ENCODE measurements at places on chromosomes 7 and 10.

DNA sequence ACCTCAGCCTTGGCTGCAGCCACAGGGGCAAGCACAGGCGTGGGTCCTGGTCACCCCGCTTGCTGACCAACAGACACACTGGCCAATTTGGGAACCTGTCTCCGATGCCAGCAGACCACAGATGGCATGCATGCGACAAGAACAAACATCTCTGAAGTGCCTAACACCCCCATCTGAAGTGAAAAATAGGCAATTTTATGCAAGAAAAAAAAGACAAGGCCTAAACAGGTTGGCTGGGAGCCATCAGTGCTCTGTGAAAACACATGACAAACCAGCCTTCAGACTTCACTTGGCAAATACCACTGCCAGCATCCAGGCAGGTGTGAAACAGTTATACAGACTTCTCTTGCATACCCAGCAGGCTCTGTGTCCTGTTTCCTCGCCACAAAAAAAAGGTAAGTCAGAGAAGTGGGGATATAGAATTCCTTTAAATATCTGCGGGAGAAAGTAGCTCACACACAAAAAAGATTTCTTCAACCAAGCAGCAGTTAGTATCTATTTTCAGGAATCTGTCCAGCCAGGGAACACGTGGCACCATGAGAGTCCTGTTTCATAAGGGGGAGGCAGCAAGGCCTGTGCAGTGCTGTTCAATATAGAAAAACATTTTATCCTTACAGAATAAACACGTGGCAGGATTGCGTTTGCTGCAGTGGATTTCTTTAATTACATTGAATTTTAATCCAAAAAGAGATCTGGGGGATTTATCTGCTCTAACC is 293.4 kb upstream of the MKLN1 start:
- DNase-seq, result no peak

- DNase-seq, result no peak
Observed at GRCh38 chr7:14419531-14419930, 430.1 kb upstream of the ETV1 start.

DNA sequence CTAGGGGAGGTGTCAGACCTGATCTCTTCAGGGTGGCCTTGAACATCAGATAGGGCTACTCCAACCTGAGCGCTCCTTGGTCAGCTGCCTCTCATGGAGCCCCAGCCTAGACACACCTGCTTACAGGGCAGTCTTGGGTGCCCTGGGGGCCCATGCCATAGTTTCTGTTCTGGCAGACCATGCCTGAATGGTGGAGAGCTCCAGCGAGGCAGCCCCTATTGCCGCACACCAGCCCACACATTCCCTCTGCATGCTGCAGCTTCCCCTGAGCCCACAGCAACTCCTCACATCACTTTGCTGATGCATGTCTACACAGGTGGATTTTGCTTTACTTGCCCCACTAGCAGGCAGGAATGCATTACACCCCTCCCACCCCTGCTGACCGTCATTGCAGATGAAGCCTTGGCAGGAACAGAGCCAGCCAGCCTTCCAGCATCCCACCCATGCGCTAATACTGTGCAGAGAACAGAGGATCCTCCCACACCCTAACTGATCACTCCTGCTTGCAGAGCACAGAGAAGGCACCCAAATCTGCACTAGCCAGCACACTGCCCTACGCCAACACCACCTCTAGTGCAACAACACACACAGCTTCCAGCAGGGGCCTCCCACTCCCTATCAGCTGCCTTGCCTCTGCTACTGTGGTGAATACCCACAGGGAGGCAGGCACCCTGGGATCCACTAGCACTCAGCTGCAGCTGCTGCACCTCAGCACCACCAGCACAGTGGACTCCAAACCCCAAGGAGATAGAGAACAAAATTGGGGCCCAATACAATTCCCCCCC is 43.0 kb upstream of the GRM3 start:
- no peak for DNase-seq

DNA sequence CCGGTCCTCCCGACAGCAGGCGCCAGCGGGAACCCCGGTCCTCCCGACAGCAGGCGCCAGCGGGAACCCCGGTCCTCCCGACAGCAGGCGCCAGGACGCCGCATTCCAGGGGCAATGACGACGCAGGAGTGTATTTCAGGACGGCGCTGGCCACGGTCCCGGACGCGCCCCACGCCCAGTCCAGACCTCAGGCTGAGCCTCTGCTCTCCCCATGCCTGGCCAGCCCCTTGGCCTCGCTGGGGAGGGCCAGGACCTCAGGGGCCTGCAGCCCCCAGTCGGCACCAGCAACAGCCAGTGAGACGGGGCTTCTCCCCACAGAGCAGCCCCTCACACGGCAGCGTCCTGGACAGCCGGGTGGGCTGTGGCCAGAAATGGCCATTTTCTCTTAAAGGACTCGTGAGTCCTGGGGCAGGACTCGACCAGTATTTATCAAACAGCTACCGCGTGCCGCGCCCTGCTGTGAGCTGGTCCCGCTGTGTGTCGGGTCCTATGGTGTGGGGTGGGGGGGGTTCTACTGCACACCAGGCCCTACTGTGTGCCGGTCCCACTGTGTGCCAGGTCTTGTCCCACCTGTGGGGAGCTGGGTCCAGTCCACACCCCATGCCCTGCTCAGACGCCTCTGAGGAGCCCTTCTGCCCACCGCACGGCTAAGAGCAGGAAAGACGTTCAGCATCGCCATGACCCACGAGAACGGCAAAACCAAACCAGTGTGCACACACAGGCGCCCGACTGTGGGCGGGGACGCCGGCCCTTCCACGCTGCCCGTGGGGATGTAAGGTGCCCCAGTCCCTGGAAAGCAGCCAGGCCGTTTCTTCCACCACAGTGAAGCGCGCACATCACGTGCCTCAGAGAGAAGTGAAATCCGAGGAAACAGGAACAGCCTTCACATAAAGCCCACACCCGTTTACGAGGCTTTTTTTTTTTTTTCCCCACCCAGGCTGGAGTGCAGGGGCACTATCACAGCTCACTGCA is 33.3 kb downstream of the GET4 start:
- peak; percentile 83 for DNase-seq

- no peak for DNase-seq
Observed at GRCh38 chr10:43794181-43794815, 145.6 kb upstream of the ZNF32 start.

GRCh38 chr10:84762754-84763394 is 434.5 kb downstream of the CCSER2 start:
- DNase-seq, result no peak

DNA sequence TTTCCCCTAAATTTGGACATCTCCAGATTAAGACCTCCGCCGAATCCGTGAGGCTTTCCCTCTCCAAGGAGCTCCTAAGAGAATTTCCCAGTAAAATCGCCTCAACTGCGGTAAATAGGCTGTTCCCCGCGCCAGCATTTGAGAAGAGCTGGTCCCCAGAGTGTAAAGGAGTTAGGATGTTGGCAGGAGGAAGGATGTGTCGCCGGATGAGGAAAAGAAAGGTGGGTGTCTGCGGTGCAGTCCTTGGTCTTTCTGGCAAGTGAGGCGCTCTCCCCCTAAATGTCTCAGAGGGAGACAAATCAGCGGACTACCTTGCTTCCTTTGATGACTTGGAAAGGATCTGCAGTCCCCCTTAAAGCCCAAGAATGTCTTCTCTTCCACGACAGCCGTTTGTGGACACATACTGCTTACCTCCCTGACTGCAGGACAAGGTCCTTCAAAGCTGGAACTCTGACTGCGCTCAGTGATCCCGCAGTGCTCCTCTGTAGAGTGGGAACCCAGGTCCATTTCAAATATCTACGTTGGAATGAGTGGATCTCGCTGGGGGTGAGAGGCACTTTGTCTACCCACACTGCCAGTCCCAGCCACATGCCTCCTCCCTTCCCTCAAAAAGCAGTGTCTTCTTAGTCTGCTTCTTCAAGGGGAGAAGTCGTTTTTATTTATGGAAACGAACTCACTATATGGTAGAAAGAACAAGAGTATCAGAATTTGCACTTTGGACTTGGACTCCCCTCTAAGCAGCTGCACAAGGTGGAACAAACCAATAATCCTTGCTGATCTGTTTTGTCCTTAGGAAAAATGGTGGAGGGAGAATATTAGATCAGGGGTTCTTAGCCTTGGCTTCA is 1.1 kb upstream of the DLG5 start:
- no peak for DNase-seq

DNA sequence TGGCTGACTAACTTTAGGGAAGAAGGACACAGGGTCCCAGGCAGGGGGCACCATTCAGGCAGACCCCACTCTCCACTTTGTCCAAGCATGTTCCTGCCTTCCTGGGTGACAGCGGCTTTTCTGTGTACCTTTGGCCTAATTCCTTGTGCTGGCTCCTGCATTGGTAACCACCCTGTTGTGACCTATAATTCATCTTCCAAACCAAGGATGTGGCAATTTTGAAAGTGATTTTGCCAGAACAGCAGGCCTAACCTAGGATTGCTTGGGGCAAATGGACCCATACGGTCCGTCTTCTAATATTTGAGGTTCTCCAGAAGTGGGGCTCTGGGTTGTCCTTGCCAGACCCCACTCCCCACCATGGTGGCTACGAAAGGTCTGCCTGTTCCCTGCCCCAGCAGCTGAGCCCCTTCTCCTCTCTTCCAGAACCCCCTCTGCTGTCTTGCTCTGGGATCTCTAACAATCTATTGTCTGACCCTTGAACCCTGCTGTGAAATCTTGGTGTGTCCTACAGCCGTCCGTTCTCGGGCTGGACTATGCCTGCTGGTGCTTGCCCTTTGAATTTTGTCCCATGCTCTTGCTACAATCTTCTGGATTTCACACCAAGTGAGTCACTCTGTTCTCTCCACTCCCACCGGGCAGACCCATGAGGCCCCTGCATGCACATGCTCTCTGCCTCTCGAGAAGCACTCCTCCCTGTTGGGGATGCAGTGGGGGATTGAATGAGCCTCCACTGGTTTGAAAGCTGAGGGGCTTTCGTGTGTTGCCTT is 316.0 kb downstream of the CXCL12 start:
- peak; percentile 28 for DNase-seq

DNA sequence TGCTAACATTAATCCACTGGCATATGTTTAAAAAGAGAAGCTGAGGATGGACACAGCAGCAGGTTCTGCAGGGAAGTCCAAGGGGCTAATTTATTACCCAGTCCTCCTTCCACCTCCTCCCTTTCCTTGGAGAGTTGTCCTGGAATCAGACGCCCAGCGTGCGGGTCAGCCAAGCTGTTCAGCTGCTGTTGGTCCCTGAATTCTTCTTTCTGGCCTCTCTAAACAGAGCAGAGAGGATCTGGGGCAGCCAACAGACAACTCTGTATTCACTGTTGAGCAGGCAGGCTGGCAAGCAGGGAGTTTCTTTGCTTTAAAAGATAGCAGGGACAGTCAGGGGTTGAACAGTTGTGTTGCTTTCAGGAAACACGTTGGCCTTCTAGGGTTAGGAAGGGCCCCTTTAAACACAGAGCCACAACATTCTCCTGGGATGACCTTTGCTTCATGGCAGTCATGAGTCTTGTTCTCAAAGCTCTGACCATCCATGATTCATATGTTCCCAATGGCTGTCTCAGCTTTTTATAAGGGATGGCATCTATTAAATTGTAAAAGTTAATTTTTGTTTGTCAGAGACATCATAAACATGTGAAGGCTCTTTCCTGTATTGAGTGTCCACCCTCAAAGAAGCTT is 217.0 kb downstream of the CREB5 start:
- no peak for DNase-seq

DNA sequence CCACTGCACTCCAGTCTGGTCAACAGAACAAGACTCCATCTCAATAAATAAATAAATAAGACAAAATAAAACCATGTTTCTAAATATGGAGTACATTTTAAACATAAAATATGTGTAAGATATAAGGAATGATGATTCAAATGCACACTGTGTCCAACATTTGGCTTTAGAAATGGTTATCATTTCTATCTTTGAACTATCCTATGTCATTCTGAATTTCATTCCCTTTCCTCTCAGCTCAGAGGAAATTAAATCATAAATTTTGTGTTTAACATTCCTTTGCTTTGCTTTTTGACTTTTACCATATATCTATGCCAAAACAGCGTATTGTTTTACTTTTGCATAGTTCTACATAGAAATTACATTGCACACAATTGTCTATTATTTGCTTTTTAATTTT is 130.9 kb downstream of the GNAT3 start:
- no peak for DNase-seq

- peak; percentile 85 for DNase-seq
Observed at GRCh38 chr10:79242620-79243152, 104.6 kb upstream of the PPIF start.

DNA sequence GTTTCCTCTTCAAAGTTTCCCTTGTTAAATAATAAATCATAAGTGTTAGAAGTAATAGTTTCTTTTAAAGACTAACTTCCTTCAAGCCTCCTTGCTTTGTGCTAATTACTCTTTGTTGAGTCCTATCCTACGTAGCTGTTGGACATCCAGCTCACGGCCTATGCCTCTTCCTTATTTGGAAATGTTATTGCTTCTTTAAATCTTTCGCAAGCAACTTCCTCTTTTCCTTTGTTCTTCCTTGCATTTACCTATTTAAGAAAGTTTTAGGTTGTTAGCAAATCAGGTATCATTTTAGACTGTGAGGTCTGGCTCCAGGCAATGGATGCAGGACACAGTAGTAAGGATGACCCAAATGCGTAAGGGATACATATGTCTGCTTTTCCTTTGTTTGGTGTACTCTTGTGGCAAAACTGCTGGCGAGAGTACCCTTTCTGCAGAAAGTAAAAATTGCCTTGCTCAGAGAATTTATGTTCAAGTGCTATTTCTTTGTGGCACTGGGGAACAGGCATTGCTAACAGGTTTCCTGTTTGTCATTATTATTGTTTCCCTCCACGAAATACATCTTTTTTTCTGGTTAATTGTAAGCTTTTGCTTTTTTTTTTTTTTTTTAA is 110.5 kb downstream of the DYNC2I1 start:
- DNase-seq, result no peak

- DNase-seq, result peak; percentile 42
Observed at GRCh38 chr7:113086431-113086888, at the start of gene GPR85. Gene GPR85 (minus strand): TSS chr7:113086827. CDS start chr7:113084721, 2,106 bp downstream.
